A673 (cell line): ENCODE measurements at places on chromosomes 13 and 19. TPM values are rescaled to one million over a fixed set of nuclear protein-coding genes. Genes with fewer than 3 reads are reported as not detected.

- H3K27me3 ChIP-seq = no peaks in the 10 kb centered on the region
- no peaks in the 10 kb centered on the region for H3K36me3 ChIP-seq
- H3K4me1 ChIP-seq = no peaks in the 10 kb centered on the region
Measured at GRCh38 chr13:108728370-108728769, 99.0 kb downstream of the MYO16 start.

- peaks cover 7% of the 10 kb centered on the region for H3K4me1 ChIP-seq
- no peaks in the 10 kb centered on the region for H3K36me3 ChIP-seq
- no peaks in the 10 kb centered on the region for H3K27me3 ChIP-seq
- DNase-seq = no peak
Measured at GRCh38 chr13:108409730-108410129, 140.2 kb downstream of the TNFSF13B start.

CEACAM7 gene
- 0.43 and 0.44 TPM in 2 replicates for total RNA-seq

FNDC3A gene
- 45.5 and 49.3 TPM in 2 replicates for total RNA-seq

DNA sequence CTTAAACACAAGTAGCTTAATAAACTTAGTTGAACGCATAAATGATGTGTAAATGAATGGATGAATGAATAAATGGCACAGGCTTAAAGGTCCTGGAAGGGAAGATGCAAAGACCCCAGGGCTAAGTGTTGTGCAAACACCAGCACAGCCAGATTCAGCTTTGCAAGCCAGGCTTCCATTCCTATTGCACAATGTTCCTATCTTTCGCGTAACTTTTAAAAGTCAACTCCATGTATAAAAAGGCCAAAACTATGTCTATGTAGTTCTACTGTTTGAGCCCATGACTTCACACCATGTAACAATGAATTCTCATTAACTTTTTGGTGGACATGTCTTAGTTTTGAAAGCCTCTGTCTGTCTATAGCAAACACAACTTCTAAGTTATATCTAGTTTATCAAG is 226.0 kb downstream of the NALCN start:
- no peak for DNase-seq
- H3K36me3 ChIP-seq = no peaks in the 10 kb centered on the region
- no peak overlapping the region for H3K4me3 ChIP-seq
- H3K27ac ChIP-seq = no peak overlapping the region
- no peaks in the 10 kb centered on the region for H3K4me1 ChIP-seq

DNA sequence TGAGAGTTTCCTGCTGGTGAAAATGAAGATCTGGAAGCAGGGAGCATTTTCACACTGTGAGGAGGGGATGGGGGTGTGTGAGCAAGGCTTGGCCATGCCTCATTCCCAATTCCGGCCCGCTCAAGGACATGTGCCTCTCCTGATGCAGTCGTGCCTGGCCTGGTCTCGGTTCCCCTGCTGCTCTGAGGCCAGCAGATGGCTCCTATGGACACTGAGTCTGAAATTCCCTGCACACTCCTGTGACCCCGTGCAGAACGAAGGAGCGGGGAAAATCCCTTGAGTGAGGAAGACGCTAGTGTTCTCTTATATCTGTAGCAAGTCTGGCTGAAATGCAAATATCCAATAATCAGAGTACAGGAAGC is 363 bp upstream of the ZNF763 start:
- peaks cover 7% of the 10 kb centered on the region for H3K4me1 ChIP-seq
- no peaks in the 10 kb centered on the region for H3K27me3 ChIP-seq
- no peaks in the 10 kb centered on the region for H3K36me3 ChIP-seq
- no peak for DNase-seq
- no peak overlapping the region for H3K27ac ChIP-seq

DNA sequence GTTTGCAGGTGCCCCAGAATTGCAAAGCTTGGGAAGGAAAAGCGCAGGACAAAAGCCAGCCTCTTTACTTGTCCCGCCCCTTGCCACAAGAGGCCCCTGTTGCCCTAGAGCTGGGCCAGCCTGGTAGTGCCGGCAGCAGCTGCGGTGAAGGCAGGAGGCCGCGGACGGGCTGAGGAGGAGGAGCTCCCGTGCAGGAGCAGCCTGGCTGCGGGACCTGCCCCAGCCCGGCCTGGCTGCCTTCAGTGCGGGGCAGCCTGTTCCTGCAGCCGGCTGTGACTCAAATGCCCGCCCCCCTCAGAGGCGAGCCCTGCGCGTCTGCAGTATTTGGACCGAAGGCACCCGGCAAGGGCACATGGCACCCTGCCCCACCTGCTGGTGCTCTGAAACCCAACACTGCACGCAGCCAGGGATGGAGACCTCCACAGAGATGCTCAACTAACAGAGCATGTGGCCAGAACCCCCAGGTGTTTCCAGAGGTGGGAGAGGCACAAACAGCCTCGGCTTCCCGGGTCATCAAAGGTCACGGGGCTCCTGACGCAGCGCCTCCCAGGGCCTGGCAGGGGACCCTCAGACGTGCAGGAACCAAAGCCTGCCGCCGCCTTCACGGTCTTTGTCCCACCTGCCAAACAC is 29.7 kb downstream of the NAXD start:
- H3K27me3 ChIP-seq = no peaks in the 10 kb centered on the region
- peaks cover 14% of the 10 kb centered on the region for H3K36me3 ChIP-seq
- no peaks in the 10 kb centered on the region for H3K4me1 ChIP-seq
- H3K27ac ChIP-seq = no peak overlapping the region

KL gene
- total RNA-seq = 1.1 and 1.5 TPM in 2 replicates

GZMM gene
- 1.0 and 2.5 TPM in 2 replicates for total RNA-seq

DNA sequence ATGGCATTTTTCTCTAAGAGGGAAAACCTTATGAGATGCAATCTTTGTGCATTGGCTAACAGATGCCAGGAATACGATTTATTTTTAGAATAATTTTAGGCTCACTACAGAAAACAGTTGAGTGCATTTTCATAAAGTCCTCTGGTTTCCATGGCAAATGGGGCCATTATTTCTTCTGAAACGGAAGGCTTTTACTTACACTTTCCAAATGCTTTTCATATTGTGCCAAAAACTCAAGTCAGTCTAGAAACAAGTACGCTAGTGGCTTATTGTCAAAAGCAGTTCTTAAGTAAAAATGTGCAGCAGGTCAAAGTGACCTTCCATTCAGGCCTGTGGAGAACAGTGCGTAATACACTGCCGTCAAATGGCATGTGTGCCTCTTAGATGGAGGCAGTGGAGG is 628.7 kb downstream of the EFNB2 start:
- no peak for DNase-seq
- no peak overlapping the region for H3K27ac ChIP-seq
- H3K27me3 ChIP-seq = no peaks in the 10 kb centered on the region
- H3K4me3 ChIP-seq = no peak overlapping the region
- no peaks in the 10 kb centered on the region for H3K36me3 ChIP-seq

CD37 gene
- total RNA-seq = not detected in 2 replicates
